ENCODE measurements at places on chromosomes 1 and 21. TPM values are rescaled to one million over a fixed set of nuclear protein-coding genes. Genes with fewer than 3 reads are reported as not detected.
A peak's percentile ranks its signal among the peaks of the same experiment; 100 is the strongest.

GRCh38 chr1:37794372-37795339, 1.0 kb downstream of the MANEAL start:
- ATAC-seq = peak; percentile 1

DNA sequence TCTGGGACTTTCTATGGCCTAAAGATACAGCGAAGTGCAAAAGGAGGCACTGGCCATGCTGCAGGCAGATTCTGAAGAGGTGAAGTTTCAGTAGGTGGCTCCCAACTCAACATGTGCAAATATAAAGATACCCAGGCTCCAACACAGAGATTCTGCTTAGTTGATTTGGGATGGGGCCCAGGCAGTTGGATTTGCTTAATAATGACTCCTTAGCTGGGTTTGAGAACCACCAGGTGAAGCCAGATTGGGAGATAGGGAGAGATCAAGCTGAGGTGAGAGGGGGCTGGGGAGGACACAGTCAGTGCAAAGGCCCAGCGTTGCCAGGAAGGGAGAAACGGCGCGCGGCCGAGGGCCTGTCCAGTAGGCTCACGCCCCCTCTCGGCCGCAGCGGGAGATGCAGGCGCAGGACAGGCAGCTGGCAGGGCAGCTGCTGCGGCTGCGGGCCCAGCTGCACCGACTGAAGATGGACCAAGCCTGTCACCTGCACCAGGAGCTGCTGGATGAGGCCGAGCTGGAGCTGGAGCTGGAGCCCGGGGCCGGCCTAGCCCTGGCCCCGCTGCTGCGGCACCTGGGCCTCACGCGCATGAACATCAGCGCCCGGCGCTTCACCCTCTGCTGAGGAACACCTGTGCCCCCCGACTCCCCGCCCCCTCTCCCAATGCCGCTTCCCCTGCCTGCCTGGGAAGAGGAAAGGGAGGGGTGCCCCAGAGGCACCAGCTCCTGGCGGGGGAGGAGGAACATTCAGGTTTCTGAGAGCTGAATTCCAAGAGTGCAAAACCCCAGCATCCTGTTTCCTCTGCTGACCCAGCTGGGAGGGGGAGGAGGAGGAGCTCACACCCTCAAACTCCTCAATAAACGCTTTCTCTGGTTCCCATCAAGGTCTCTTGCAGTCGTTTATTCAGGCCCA, 1.2 kb downstream of the FAM167B start:
- peak; percentile 40 for ATAC-seq

- ATAC-seq = peak; percentile 55
These were observed 154.8 kb downstream of the TRABD2B start for GRCh38 chr1:47842228-47842919.

GRCh38 chr1:39321979-39322378, 117.5 kb downstream of the MACF1 start:
- no peak for ATAC-seq

The ADGRL2 gene
- total RNA-seq = 86.2 TPM

DNA sequence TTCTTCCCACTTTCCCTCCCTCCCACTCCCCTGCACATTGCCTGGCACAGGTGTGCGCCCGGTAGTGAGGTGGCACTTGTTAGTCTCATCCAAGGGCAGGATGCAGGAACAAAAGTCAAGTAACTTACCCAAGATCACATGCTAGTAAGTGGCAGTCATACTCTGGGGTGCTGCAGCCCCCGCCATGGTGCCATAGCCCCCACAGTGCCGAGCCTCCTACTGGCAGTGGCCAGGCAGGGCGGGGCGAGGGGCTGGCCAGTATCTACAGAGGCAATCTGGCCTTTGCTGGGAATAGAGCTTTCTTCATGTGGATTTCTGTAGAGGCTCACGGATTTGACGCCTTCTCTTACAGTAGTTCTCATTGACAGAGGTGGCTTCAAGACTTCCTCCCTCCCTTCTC, 26.9 kb downstream of the H6PD start:
- ATAC-seq = no peak

GRCh38 chr1:187010571-187011309, 182.0 kb downstream of the PLA2G4A start:
- ATAC-seq = no peak

DNA sequence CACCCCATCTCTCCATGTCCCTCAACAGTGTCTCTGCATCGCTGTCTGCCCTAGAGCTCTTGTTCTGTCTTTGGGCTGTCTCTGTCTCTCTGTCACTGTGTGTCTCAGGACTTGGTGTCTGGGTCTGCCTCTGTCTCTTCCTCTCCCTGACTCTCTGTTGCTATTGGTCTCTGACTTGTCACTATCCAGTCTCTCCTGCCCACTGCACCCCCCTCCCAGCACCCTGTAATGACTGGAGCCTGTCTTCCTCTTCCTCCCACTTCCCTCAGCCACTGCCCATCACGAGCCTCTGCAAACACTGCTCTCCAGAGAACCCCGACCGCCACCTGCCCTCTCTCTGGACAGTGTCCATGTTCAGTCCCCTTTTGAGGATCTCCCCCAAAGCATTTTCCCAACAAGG, 12.1 kb downstream of the PEAR1 start:
- no peak for ATAC-seq

- ATAC-seq = no peak
These were observed 43.6 kb downstream of the ALG6 start for GRCh38 chr1:63411066-63411465.

- ATAC-seq = no peak
These were observed 10.1 kb downstream of the PTGFRN start for GRCh38 chr1:116919802-116920201.

The IFNAR2 gene
- total RNA-seq = 12.4 TPM

GRCh38 chr1:93321720-93322119, 24.0 kb upstream of the DR1 start:
- no peak for ATAC-seq
